ENCODE measurements at places on chromosomes 16 and 17.
A peak's percentile ranks its signal among the peaks of the same experiment; 100 is the strongest.

- DNase-seq, result no peak
Measured at GRCh38 chr16:68252383-68252782, 7.2 kb downstream of the PLA2G15 start.

GRCh38 chr16:79097166-79097565 lies 503.4 kb downstream of the MAF start:
- no peak for DNase-seq

DNA sequence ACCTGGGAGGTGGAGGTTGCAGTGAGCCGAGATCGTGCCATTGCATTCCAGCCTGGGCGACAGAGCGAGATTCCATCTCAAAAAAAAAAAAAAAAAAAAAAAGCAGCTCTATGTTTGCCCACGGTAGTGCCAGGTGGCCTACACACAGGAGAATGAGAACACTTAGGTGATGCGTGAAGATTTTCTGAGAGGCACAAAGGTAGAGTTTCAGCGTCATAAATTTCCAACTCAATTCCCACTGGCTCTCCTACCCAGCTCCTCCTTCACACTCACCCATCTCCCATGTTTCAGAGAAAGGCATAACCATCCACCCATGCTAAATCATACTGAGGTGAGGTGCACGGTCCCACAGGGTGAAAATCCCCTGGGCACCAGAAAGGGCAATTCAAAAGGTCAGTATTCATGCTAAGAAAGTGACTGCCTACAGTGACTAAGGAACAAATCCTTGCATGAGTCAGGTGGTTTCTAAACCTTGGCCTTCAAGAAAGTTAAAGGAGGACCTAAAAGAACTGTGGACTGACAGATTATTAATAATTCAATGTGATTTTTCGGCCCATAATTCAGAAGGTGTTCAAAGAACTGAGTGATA lies 4.8 kb downstream of the DCAKD start:
- peak; percentile 77 for DNase-seq

DNA sequence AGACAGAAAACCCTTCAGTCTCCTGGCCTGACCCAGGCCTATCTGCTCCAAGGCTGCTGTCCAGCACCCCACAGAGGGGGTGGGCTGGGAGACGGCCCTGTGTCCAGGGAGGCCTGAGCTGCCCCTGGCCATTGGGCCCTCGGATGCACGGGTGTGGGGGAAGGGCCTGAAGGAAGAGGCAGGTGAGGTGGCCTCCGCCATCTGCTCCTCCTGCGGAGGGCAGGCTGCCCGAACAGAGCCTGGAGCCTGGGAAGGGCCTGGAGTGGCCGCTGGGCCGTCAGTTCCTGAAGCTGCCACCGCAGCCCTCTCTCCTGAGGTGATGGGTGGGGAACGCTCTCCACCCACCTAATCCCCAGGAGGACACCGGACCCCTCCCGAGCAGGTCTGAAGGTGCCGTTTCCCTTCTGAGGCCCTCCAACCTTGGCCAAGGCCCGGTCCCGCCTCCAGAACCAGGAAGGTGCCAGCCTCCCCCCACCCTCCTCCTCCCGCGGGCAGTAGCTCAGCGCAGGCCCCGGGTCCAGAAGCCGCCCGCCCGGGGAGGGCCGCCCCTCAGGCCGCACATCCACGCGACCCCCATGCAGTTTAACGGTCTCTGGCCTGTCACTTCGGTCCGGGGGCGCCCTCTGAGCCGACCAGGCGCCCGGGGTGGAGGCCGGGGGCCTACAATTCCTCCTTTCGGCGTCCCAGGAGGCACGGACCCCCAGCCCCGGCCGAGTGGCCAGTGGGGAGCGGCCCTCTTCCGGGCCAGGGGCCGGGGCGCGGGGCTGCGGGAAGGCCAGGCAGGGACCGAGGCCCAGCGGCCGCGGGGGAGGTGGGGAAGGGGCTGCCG lies 835 bp downstream of the FBXL16 start:
- no peak for DNase-seq

DNA sequence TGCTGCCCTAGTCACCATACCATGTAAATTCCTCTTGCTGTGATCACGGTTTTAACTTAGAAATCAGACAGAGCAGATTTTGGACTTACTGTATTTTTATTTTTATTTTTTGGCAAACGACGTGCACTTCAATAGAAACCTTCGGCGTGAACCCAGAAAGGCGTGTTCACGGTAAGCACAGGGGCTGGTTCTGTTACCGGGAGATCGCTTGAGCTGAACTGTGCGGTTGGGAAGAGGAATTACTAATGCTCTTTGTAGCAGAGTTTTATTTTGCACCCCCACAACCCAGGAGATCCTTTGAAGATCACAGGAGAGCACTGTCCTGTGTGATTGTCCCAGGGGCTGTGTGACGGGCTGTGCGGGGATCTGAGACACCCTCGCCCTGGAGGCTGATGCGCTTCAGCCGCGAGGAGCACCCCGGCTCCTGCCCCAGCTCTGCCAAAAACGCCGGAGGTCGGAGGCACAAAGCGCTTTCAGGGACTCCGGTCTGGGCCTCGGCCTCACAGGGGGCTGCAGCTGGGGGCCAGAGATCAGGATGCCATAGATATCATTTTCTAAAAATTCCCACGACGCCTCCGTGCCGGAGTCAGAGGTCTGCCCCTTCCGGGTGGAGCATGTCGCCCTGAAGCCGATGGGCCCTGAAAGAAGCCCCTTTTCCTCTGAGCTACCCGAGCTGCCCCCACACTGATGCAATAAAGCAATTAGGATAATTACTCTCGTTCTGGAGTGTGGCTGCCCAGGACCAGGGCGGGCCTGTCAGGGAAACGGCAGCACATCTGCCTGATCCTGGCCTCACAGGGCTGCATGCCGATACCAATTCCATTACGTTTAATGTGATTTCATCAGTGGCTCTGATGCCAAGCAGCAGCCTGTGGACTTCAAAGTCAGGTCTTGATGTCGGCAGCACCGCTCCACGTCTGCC lies 71.8 kb downstream of the LMF1 start:
- no peak for DNase-seq

GRCh38 chr16:64011650-64012049 lies 1110.2 kb downstream of the CDH11 start:
- no peak for DNase-seq

DNA sequence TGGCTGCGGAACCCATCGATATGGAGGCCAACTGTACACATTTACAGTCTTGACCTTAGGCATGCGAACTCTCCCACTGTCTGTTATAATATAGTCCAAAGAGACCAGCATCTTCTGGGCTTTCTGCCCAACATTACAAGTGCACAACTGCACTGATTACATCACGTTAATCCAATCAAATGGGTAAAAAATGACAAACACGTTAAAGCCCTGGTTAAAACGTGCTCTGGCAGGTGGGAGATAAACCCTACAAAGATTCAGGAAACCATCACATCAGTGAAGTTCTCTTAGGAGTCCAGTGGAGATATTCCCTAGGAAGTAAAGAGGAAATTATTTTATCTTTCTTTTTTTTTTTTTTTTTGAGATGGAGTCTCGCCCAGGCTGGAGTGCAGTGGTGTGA lies 23.7 kb upstream of the XYLT2 start:
- no peak for DNase-seq

GRCh38 chr16:11248133-11248532 lies 7.9 kb downstream of the SOCS1 start:
- DNase-seq, result no peak

GRCh38 chr17:65092262-65092661 lies 35.7 kb upstream of the GNA13 start:
- peak; percentile 86 for DNase-seq

GRCh38 chr17:31394544-31394943 lies 3.1 kb downstream of the RAB11FIP4 start:
- peak; percentile 77 for DNase-seq

- no peak for DNase-seq
Measured at GRCh38 chr17:57356719-57357391, 100.5 kb downstream of the MSI2 start.

DNA sequence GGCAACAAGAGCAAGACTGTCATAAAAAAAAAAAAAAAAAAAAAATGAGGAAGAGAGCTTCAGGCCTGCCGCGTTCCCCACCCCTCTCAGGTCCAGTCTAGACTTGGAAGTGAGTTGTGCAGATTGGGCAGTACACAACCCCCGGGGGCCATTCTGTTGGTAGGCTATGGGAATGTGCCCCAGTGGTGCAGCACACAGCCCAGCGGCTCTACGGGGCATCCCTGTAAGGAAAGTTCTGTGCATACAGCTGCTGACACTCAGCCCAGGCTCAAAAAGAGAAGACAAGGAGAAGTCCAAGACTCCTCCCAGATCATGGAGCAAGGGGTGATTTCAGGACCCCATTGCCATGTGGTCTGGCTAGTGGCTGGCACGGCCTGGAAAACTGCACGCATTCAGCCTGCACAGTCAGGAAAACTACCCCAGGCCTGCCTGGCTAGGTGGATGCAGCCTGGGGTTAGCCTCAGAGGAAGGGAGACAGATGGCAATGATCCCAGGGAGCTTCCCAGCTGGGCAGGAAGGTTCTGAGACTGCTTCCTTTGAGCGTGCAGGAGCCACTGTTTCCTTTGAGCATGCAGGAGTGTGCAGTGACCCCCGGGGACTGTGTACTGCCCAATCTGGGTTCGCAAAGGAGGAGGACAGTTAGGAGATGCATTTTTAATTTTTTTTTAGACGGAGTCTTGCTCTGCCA lies 44.8 kb downstream of the PECAM1 start:
- no peak for DNase-seq

- peak; percentile 48 for DNase-seq
Measured at GRCh38 chr16:19524356-19524615, 544 bp downstream of the CCP110 start.

GRCh38 chr16:1094124-1094479 lies 1.9 kb downstream of the C1QTNF8 start:
- no peak for DNase-seq

DNA sequence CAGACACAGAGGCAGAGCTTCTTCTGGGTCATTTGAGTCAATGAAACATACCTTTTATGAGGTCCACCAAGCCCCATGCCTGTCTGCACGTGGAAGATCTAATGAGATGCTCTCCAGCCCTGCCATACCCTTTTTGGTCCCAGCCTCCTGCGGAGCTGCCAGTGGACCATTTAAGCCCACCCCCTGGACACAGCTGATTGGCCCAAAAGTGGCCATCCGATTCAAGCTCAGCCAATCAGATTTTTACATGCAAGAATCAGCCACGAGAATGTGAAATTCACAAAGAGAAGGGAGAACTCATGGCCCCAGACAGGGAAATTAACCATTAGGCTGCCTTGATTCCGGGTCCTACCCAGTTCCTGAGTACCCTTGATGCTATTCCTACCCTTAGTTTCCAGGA lies 231.0 kb upstream of the EEF2KMT start:
- DNase-seq, result no peak

DNA sequence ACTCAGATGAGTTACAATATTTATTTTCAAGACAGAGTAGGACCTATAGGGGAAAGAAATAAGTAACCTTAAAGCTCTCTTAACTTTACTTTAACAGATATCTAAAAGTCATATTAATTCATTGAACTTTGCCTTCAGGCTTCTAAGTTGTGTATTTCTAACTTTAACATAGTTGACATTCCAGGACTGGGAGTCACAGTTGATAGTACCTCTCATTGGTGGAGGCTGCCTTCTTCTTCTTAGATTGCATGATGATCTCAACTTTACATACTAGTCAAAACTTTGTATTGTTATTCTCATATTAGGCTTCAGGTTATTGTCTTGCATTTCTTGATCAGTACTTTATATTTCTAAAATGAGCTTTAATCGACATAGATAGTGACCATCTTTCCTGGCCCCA lies 350.1 kb upstream of the KIF2B start:
- no peak for DNase-seq

DNA sequence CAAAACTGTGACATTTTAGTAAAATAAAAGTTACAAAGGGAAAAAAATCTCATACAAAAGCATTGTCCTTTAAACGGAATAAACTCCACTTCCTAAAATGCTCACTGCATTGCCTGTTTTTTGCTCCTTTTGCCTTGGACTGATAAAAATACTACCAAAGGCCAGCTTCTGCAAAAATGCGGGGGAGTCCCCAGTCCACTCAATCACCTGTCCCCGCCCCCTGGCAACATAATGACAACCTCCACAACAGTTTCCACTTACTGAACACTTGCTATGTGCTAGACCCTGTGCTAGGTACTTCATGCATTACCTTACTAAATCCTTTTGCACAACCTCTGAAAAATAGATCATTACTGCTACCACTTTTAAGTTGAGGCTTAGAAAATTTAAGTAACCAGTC lies 172.7 kb upstream of the CCL2 start:
- DNase-seq, result no peak

GRCh38 chr17:63450551-63450950 lies 4.4 kb upstream of the CYB561 start:
- peak; percentile 47 for DNase-seq

DNA sequence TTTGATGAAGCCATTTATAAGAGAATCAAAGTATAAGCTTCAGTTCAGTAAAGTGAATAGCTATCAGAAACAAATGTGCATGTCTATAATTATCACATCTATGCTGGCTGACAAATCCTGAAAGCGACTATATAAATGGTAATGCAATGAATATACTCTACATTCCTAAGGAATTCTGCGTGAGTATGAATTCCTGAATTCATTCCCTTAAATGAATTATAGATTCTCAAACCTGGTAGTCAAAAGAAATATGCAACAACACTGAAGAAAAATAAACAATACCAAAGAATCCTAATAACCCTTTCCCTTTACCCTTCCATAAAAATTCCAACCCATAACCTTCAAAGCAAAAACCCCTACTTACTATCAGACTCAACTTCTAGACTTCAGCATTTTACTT lies 416.6 kb upstream of the PMFBP1 start:
- no peak for DNase-seq

DNA sequence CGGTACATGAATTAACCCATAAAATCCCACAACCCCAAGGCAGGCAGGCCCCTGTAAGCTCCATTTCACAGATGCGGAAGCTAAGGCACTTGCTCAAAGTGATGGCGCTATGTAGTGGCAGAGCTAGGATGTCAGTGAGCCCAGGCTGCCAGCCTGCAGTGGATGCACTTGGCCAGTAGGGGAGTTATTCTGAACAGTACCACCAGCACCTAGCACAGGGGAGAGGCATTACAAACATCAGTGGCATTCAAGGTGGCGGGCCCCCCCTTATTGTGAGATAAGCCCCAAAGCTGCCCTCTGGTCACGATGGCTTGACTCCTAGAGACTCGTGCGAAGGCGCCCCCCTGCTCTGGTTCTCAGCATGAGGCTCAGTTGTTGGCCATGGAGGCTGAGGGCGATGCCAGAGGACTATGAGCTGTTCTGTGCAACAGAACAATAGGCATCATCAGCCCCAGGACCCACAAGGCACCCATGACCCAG lies 33.8 kb downstream of the GTF3C1 start:
- peak; percentile 47 for DNase-seq

- DNase-seq, result no peak
Measured at GRCh38 chr17:58538811-58539409, 24.5 kb upstream of the MTMR4 start.

Measured in GM23248 (cell line).